ENCODE measurements at places on chromosomes 11 and 22.

- no peak for DNase-seq
Observed at GRCh38 chr22:44406341-44407170, 91.5 kb downstream of the RTL6 start.

DNA sequence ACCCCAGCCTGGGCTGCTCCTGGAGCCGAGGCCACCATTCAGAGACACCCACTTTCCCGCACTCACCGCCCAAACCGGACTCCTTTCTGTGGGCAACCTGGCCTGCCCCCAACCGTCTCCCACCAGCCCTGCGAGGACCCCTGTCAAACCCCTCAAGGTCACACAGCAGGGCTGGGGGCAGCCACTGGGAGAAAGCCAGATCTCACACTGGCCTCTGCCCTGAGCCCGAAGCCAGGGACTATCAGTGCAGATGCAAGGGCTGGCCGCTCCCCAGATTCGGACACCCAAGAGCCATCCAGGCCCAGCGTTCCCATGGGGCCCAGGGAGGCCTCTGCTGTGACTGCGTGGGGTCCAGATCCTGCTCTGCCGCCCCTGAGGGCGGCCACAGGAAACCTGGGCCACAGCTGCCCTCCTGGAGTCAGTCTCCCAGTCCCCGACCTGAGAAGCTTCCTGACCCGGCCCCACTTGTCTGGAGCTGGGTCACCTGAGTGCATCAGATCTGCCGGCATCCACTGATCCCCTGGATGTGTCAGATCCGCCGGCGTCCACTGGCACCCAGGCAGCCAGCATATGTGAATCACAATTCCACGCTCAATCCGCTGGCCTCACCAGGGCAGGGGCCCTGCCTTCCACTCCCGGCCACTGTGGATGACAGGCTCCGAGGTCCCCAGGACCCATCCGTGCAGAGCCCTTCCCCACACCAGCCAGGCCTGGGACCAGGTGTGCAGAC lies 139.7 kb downstream of the BRD1 start:
- no peak for DNase-seq

- DNase-seq: no peak
Observed at GRCh38 chr11:1192741-1193325, 30.0 kb upstream of the MUC5B start.

- no peak for DNase-seq
Observed at GRCh38 chr11:1138097-1138496, 19.7 kb upstream of the MUC5AC start.

- no peak for DNase-seq
Observed at GRCh38 chr11:61898247-61898582, 6.9 kb upstream of the FADS3 start.

GRCh38 chr11:69448471-69449284 lies 32.8 kb upstream of the LINC01488 start:
- no peak for DNase-seq

DNA sequence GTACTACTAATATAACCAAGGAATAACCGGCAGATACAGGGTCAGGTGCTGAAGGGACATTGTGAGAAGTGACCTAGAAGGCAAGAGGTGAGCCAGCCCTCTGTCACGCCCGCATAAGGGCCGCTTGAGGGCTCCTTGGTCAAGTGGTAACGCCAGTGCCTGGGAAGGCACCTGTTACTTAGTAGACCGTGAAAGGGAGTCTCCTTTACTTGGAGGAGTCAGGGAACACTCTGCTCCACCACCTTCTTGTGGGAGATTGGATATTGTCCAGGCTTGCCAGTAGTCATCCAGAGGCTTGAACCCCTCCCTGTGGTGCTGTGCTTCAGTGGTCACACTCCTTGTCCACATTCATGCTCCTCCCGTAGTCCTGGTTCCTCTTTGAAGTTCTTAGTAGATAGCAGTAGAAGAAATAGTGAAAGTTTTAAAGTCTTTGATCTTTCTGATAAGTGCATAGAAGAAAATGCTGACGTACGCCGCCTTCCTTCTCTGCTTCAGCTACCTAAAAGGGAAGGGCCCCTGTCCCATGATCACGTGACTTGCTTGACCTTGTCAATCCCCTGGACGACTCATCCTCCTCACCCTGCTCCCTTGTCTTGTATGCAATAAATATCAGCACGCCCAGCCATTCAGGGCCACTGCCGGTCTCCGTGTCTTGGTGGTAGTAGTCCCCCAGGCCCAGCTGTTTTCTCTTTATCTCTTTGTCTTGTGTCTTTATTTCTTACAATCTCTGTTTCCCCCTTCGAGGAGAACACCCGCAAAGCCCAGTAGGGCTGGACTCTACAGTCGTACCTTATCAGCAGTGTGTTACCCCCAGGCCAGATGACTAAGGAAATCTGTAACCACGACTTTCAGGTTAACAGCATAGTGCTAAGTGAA lies 6.1 kb downstream of the NUP50 start:
- no peak for DNase-seq

DNA sequence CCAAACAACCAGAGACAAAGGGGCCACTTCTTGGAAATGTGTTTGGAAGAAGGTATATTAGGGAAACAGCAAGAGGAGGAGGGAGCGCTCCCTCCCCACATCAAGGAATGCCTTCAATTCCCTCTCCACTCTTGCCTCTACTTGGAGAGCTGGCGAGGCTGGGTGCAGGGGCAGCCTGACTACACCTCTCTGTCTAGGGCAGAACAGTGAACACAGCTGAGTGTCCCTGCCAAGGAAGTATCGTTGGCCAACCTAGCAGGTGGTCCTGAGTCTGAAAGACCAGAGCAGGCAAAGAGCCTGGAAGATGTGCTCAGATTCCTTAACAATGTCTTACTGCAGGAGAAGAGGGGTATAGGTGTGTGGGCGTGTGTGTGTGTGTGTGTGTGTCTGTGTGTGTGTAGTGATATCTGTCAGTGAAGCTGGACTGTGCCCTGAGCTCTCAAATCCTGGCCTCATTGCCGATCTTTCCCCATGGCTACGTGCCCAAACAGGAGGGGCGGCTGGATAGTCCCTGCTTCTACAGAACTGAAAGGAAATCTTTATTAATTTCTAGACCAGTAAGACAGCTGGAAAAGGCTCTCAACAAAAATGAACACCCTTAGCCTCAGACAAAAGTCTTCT lies 46.8 kb downstream of the PAMR1 start:
- no peak for DNase-seq

DNA sequence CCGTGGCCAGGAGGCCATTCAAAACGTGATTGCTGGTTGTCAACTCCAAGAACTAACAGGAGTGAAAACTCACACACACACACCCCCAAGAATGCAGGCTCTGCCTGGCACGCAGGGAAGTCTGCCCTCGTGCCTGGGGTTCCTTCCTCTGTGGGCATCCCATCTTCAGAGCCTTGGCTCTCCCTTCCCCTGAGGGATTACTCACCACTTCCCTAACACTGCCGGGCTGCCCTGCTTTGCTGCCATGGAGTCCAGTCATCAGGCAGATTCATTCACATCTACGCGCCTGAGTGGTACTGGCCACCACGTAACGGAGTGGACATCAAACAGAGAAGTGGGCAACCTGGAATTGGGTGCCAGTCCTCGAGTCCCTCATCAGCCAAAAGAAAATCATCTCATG lies 120.7 kb upstream of the TMEM45B start:
- no peak for DNase-seq

DNA sequence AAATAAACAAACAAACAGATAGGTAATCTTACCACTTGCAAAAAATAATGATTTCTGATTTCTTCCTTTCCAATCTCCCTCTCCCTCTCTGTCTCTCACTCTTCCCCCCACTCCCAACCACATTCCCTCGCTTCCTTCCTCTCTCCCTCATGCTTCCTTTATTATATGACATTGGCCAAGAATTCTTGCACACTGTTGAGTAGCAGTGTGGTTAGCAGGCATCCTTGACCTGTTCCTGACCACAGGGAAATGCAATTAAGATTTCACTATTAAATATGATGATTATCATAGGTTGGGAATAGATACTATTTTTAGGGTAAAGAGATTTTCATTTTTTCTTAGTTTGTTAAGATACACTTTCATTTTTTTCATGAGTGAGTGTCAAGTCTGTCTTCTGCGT lies 14.7 kb upstream of the PLAAT4 start:
- no peak for DNase-seq

DNA sequence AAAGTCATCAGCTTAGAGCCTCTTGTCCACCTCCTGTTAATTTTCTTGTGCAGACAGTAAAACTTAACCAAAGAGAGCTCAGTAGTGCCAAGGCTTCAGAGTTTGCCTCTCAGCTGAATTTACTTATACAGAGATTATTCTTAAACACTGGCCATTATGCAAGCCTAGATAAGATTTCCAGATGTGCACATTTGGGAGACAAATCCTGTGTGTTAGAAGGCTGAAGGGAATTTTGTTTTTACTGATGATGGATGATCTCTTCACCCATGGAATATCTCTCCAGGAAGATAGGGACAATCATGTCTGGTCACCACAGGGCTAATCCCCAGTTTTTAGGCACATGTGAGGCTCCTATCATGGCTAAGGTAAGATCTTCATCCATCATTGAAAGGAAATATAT lies 157.6 kb upstream of the FAT3 start:
- no peak for DNase-seq

- DNase-seq: no peak
Observed at GRCh38 chr22:28064920-28065319, 145.9 kb upstream of the PITPNB start.

GRCh38 chr11:22115470-22116029 lies 77.3 kb upstream of the ANO5 start:
- no peak for DNase-seq

DNA sequence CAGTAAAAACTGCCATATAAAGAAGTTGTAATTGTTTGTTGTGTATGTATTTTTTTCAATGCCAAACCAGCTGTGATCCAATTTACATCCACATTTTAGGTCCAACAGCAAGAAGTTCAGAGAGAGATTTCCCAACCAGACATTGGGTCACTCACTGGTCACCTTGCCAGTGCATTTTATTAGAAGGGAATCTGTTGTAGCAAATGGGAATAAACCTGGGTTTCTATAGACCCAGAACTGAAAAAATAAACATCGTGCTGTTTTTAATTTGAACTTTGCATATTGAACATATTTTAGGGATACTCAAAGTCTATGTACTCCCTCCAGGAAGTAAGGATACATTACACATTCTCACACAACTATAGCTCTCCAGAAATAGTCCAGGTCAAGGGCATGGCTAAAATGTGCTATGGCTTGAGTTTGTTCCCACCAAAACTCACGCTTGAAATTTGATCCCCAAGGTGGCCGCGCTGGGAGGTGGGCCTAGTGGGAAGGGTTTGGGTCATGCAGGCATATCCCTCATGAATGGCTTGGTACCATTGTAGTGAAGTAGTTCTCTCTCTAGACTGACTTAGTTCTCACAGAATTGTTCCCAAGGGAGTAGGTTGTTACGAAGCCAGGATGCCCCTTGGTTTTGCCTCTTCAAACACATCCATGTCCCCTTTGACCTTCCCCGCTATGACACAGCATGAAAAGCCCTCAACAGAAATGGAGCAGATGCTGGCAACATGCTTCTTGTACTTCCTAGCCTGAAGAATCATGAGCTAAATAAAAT lies 90.9 kb downstream of the RRAS2 start:
- DNase-seq: no peak

- no peak for DNase-seq
Observed at GRCh38 chr11:2869134-2869526, 16.4 kb downstream of the CDKN1C start.

GRCh38 chr22:48223488-48224190 lies 1461.2 kb downstream of the TBC1D22A start:
- no peak for DNase-seq

DNA sequence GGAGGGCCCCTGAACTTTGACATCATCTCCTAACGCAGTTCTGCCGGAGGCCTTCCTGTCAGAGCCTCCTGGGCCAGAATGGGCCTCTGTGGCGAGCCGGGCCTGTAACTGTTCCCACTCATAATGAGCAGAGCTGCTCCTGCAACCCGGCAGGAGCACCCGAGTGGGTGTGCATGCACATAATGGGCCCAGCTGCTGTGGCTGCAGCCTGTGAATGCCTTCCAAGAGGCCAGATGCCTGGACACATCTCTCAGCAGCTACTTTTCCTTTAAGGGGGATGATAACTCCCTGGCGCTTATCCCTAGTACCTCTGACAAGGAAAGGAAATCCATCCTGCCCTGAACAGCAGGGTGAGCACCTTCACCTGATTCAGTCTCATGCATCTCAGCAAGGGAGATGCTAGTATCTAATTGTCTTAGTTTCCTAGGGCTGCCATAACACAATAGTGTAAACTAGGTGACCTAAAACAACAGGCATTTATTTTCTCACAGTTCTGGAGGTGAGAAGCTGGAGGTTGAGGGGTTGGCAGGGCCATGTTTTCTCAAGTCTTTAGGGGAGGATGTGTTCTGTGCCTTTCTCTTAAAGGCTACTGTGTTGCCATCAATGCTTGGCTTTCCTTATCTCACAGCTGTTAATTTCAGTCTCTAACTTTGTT lies 120.5 kb downstream of the TEAD1 start:
- DNase-seq: no peak

GRCh38 chr11:111819829-111820237 lies 51.5 kb downstream of the ALG9 start:
- no peak for DNase-seq
